Erythroblast (primary cell): ENCODE measurements at places on chromosomes 7 and 10.

- DNase-seq: peak; percentile 78
Observed at GRCh38 chr10:11724938-11725776, 17.0 kb upstream of the ECHDC3 start.

- no peak for DNase-seq
Observed at GRCh38 chr10:50385624-50386023, 134.3 kb upstream of the ASAH2 start.

- peak; percentile 9 for DNase-seq
Observed at GRCh38 chr7:2023877-2024566, 208.7 kb downstream of the MAD1L1 start.

- no peak for DNase-seq
Observed at GRCh38 chr10:125479059-125479458, 203.9 kb downstream of the TEX36 start.

- no peak for DNase-seq
Observed at GRCh38 chr10:618229-618989, 71.1 kb downstream of the DIP2C start.

GRCh38 chr7:34277016-34277802 is 371.9 kb downstream of the BMPER start:
- DNase-seq: no peak

- no peak for DNase-seq
Observed at GRCh38 chr7:143171697-143172096, 11.5 kb upstream of the TAS2R39 start.

DNA sequence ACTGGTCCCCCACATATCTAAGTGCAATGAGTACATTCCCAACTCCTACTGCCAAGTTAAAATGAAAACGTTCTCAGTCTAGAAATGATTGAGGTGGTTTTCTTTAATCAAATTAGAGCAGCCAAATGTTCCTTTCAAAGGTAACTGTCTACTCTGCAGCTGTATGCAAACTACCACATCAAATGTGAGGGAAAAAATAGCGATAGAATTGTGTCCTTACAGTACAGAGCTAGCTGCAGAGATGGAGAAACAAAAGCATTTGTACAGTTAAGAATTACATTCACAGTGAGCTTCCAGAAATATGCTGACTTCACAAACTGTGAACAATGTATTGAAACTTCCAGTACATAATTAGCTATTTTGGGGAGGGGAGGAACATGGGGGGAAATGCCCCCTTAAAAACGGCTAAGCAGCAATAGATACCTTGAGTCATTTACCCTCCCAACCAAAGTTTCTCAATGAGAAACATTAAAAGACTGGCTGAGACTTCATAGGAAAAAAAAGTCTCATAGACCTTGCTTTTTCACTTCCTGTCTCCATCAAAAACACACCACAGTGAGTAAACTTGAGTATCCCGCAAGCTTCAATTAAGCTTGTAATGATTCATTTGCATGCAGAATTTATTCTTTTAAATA is 22.9 kb downstream of the CDK6 start:
- DNase-seq: no peak

DNA sequence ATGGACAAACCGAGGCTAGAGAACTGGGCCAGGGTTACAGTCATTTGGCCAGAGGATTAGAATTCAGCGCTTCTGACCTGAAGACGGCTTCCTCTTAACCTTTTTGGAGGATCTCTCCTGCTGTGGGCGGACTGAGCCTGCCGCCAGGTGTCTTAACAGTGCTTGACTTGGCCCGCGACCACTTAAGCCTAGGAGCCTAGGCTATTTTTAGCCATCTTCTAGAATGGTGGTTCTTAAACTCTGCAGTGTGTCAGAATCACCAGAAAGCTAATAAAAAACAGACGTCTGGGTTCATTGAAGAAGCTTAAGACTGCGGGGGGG is 722 bp downstream of the MDH2 start:
- DNase-seq: peak; percentile 57

DNA sequence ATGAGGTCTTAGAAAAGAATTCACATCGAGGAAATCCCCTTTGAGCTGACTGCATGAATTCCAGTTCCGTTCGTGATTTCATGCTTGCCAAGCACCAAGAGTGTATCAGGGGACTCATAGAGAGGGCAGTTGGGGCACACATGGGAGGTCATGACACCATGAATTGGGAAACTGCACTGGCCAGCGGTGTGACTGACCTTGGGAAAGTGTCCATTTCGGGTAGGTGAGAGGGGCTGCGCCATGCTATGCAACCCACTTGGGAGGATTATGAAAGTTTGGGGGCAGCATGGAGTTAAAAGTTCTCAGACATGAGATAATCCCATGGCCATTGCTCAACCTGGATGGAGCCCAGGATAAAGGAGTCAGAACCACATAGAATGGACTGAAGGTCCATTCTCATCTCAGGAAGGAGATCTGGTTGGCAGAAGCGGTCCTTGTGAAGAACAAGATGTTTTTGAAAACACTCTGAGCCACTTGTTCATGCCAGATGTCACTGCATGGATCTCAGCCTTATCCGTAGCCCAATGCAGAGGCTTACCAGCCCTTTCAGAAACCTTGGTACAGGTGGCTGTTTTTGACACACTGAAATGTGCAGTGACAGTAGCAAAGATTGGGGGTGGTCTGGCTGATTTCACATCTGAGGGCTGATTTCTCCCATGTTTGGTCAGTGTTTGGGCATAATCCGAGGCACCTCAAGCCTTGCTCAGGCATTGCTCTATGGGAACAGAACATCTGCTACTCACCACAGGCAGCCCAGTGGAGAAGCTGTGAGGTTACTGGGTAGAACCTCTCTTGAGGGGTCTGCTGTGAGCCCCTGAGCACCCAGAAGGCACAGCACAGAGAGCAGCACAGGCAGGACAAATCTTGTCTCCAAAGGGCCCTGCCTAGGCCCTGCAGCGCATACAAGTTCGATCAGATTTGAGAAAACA is 252.3 kb downstream of the CXCL12 start:
- no peak for DNase-seq
